Suprapubic skin (tissue), 4 donors: ENCODE measurements at places on chromosomes 16 and 17. TPM values are rescaled to one million over a fixed set of nuclear protein-coding genes. Genes with fewer than 3 reads are reported as not detected.

Gene ASGR1
- total RNA-seq = 1.3 TPM

Gene KRTAP9-8
- total RNA-seq = 46.6 TPM

Gene OTOP2
- not detected for total RNA-seq

Gene CDIPT
- 68.7 TPM for total RNA-seq

Gene SLC12A3
- not detected for total RNA-seq

Gene ITGB4
- 382 TPM for total RNA-seq

Gene OR3A2
- total RNA-seq = not detected

Gene UTS2R
- not detected for total RNA-seq

- DNase-seq = no peak
Measured at GRCh38 chr17:83055911-83056582, 23.4 kb upstream of the METRNL start.

DNA sequence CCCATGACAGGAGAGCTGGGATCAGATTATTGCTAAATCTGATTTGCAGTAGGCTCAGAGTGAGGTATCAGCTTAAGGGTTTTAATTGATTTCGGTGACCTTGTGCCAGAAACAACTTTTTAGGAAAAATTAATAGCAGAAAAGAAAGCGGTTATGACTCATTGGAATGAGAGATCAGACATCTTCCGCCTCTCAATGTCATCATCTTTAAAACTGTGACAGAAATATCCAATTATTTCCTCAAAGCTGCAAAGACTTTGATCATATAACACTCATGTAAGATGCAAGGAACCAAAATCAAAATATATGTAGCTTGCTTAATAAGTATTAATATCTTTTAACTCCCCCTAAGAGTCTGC lies 190.1 kb upstream of the FOXF1 start:
- no peak for DNase-seq

DNA sequence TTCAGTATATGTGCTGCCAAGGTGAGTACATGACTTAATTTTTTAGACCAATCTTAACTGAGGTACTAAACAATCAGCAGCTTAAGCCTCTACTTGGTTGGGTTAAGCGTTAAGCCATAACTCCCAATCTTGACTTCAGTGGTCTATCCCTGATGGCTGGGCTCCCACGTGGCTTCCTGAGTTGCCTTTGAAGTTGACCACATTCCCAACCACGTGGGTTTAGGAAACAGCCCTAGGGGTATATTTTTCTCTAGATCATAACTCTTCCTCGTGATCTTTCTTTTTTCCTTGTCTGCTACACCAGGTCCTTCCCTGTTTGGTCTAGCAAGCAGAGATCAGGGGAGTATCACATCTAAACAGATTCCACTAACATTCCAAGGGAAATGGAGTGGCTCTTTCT lies 20.1 kb upstream of the PIRT start:
- DNase-seq = no peak

DNA sequence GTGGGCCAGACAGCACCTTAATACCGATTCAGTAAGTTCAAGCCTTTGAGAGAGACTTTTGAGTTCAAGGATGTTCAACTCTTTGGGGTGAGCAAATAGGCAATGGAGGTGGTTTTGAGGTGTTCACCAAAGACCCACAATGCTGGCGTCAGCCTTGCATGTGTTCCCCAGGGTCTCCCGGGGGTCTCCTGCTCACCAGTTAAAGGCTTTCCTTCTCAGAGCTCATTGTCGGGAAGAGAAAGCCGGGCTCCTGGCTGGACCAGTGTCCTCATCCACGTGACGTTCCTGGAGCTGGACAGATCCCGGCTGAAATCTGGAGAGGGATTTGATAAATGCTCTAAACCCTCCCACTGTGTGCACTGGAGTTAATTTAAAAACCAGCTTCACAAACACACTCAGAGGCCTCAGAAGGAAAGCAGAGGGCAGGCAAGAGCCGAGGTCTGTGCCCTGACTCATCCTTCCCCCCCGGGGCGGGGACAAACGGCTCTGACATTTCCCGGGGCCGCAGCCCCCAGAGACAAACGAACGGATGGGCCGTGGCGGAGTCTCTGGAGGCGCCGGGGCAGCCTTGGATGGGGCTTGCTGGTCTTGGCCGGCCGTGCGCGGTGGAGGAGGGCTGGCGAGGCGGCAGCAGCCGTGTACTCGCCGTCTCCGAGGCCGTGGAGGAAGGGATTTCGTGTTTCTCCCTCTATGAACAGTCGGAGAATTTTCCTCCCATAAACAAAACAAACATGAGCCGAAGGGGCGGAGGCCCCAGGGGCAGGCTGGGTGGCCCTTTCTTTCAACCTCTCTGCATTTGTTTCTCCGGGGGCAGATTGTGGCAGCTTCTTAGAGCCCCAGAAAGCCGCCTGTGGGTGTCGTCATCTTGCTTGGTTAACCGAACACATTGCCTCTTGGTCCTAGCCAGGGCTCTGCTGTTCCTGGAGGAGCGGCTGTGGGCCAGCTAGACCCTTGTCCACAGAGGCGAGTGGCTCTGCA lies 94.2 kb downstream of the NTN1 start:
- DNase-seq = peak; percentile 86

DNA sequence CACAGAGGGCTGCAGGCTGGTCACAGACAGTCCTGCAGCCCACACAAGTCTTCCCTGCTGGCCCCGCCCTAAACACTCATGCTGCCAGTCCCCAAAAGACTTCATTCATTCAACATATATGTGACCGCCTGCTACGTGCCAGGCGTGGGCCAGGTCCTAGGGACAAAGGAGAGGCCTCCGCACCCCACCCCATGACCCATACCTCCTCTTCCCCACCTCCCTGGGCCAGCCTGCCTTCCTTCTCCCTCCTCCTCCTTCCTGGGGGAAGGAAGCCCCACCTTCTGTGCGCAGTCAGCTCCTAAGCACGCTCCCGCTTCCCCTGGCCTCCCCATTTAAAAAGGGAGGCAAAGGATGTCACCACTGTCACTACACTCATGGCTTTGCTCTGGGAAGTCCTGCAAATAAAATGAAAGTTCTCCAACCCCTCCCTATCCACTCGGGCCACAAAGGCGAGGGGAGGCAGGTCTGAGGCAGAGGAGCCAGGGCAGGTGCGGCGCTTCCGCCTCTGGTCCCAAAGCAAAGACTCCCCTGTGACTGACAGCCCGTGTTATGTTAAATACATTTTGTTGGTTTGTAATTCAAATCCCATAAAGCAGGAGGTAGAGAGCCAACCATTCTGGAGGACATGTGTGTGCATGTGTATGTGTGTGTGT lies 9.0 kb downstream of the DNAAF8 start:
- DNase-seq = no peak

GRCh38 chr17:64978138-64978537 lies 58.9 kb upstream of the LRRC37A3 start:
- DNase-seq = no peak

- DNase-seq = no peak
Measured at GRCh38 chr16:60123392-60124023, 1389.4 kb upstream of the GOT2 start.

DNA sequence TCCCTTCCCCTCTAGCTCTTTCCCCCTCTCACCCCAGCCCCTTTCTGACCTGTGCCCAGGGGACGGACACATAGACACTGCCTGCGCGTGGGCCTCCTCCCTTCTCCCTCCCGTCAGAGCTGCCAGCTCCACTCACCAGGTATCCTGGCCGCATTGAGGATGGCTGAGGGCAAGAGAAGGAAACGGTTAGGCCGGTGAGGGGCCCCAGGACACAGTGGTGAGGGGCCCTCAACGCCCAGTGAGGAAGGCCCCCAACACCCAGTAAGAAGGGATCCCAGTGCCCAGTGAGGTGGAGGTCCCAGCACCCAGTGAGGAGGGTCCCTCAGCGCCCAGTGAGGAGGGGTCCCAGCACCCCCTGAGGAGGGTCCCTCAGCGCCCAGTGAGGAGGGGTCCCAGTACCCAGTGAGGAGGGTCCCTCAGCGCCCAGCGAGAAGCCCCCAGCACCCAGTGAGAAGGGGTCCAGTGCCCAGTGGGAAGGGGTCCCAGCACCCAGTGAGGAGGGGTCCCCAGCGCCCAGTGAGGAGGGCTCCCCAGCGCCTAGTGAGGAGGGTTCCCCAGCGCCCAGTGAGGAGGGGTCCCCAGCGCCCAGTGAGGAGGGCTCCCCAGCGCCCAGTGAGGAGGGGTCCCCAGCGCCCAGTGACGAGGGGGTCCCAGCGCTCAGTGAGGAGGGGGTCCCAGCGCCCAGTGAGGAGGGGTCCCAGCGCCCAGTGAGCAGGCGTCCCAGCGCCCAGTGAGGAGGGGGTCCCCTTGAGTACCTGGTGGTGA lies 1.1 kb downstream of the PRSS22 start:
- no peak for DNase-seq

DNA sequence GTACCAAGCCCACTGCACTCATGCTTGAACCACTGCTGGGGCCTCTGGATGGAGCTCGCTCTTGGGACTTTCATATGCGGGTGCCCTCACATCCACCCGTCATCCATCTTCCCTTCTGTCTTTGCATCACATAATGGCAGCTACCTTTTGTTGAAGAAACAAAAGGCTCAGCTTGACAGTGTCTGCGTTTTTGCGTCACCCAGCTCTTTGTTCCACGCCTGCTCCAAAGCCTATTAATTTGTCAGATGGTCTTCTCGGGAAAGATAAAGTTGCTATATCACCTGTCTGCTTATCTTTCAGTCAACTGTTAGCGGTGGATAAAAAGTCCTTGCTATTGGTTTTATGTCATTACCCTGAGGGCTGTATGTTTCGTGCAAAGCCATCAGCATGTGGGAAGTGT lies 18.1 kb upstream of the BCO1 start:
- DNase-seq = no peak

DNA sequence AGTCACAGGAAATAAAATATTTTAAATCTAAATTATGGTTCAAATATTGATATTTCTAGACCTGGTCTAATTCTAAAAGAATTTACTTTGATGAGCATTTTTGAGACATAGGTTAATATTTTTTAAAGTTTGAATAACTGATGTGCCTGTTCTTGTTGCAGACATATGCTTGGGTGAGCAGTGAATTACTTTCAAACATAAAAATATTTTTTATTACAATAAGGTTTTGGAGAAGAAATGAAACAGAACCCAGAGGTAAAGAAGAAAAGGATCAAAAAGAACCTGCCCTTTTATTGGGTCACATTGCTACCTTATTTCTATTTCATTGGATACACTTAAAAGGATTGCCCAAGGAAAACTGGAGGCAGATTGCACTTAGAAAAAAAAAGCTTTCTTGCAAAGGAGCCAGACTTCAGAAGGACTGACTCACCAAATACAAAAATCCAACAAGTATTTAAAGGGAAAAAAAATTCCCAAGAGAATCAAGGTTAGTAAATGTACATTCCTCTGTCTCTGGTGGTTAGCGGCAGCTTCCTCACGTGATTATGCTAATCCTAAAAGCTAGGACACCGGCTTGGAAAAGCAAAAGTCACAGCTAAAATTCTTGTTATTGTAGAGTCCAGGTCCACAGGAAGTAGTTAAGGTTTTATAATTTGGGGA lies 18.5 kb downstream of the ENPP7 start:
- DNase-seq = no peak

DNA sequence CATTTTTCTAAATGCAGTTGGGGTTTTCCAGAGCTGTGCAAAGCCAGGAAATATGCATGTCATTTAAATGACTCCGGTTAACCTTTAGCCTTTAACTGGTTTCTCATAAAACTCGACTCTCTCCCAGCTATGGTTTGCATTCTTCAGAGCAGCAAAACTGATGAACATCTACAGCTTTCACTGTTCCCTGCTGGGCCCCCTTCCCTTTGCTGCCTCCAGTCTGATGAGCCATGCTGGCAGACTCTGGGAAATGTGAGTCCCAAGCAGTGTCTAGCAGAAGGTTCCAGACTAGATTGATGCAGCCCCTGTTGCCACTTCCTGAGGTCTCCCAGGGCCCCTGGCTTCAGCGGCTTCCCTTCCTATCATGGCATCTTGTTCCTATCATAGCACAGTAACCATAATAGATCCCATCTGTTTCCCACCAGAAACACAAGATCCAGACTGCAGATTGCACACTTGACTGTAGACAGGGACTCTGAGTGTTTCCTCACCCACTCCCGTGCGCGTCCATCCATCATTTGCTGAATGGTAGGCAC lies 135.4 kb downstream of the CLEC16A start:
- no peak for DNase-seq

GRCh38 chr16:47943235-47943634 lies 212.6 kb downstream of the ABCC12 start:
- no peak for DNase-seq

DNA sequence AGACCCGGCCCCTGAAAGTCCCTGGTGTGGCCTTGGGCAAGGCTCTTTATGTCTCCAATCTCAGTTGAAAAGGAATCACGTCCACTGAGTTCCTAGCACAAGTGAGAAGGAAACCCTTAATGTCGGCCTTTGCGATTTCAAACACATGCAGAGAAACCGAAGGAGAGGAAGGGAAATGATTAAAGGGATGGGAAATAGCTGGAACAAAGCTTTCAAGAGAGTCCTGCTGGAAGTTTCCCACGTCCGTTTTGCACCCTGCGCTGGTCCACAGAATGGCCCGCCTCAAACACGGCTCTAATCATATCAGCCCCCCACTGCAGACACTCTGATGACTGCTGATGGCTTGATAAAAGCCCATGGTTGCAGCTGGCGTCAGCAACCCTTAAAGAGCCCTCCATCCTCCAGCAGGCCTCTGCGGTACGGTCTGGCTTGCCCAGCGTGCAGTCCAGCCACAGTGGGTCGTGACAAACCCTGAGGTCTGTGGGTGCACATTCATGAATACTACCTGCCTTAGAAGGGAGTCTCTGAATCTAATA lies 765.5 kb upstream of the EEF2KMT start:
- DNase-seq = no peak

DNA sequence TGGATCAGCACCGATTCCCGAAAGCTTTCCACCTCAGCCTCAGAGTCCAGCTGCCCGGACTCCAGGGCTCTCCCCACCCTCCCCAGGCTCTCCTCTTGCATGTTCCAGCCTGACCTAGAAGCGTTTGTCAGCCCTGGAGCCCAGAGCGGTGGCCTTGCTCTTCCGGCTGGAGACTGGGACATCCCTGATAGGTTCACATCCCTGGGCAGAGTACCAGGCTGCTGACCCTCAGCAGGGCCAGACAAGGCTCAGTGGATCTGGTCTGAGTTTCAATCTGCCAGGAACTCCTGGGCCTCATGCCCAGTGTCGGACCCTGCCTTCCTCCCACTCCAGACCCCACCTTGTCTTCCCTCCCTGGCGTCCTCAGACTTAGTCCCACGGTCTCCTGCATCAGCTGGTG lies 15.0 kb downstream of the CD300LG start:
- no peak for DNase-seq

DNA sequence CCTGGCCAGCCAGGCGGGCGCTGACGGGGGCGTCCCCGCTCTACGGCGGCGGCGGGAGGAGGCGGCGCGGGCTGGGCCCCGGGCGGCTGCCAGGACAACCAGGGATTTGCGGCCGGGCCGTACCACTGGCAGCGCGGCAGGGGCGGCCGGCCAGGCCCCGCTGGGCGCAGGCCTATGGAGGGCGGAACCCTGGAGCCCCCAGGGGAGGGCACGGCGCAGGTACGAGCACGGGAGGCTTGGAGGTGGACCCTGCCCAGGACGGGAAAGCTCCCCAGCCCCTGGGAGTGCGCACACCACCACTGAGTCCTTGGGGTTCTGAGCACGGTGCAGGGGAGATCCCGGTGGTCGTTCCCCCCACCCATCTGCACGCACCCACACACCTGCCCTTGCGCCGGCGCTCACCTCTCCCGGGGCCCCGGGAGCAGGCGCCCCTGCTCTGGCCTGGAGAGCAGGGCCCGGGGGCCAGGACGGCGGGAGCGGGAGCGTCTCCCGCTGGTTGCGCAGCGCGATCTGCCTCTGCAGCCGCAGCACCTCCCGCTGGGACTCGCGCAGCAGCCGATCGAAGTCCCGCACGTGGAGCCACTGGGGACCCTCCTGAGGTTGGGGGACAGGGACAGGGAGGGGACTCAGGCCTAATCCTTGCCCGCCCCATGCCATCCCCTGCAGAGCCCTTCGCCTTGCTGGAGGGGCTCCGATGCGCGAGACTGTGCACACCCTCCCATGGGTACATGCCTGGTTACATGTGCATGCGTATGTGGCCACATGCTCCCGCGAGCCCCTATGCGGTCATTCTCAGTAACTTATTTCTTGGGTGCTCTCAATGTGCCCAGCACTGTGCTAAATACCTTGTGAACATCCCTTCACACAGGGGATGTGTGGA lies 3.9 kb downstream of the TSPOAP1 start:
- DNase-seq = no peak
